ENCODE measurements at places on chromosomes 16 and 17. TPM values are rescaled to one million over a fixed set of nuclear protein-coding genes. Genes with fewer than 3 reads are reported as not detected.

Gene EFCAB5
- 0.69 TPM for total RNA-seq

DNA sequence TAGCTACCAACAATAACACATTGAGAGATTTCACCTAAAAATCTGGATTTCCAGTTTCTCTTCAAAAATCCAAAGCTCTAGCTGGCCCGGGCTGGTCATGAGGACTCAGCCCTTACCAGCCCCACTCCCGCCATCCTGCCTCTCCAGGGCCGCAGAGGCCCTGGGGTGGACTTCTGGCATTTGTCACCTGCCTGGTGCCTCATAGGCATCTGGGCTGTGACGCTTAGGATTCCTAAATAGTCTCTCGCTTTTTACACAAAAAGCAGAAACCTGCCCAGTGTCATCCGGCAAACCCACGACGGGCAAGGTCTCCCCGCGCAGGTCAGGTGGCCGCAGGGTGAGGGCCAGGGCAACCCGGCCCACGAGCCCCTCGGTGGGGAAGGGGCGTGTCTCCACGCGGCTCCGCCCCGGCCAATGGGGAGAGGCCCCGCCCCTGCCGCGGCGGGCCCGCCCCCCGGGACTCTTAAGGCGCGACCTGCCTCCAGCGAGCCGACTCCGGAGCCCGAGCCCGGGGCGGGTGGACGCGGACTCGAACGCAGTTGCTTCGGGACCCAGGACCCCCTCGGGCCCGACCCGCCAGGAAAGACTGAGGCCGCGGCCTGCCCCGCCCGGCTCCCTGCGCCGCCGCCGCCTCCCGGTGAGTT, at the start of gene VASN:
TSS of gene VASN (plus strand) at position 492 of the 644 bp plus-strand sequence. CDS start 9,030 bp downstream, outside the sequence.
- peak within 1 kb of the TSS; percentile 86 for H3K4me3 ChIP-seq
- peak; percentile 82 for DNase-seq
- H3K4me1 ChIP-seq, result peaks cover 6% of the 10 kb centered on the region

Gene PFN1
- 356 TPM for total RNA-seq

- no peak overlapping the region for H3K4me3 ChIP-seq
- H3K4me1 ChIP-seq, result peaks cover 2% of the 10 kb centered on the region
- no peaks in the 10 kb centered on the region for H3K36me3 ChIP-seq
Measured at GRCh38 chr17:36679815-36680467, 78.6 kb downstream of the MRM1 start.

Gene PIRT
- total RNA-seq, result 0.32 TPM

- no peak overlapping the region for H3K27ac ChIP-seq
- no peak for DNase-seq
- H3K4me3 ChIP-seq, result no peak overlapping the region
- peaks cover 6% of the 10 kb centered on the region for H3K4me1 ChIP-seq
- peaks cover 14% of the 10 kb centered on the region for H3K36me3 ChIP-seq
- peaks cover 13% of the 10 kb centered on the region for H3K27me3 ChIP-seq
Measured at GRCh38 chr17:4165301-4166010, 22.5 kb downstream of the CYB5D2 start.

DNA sequence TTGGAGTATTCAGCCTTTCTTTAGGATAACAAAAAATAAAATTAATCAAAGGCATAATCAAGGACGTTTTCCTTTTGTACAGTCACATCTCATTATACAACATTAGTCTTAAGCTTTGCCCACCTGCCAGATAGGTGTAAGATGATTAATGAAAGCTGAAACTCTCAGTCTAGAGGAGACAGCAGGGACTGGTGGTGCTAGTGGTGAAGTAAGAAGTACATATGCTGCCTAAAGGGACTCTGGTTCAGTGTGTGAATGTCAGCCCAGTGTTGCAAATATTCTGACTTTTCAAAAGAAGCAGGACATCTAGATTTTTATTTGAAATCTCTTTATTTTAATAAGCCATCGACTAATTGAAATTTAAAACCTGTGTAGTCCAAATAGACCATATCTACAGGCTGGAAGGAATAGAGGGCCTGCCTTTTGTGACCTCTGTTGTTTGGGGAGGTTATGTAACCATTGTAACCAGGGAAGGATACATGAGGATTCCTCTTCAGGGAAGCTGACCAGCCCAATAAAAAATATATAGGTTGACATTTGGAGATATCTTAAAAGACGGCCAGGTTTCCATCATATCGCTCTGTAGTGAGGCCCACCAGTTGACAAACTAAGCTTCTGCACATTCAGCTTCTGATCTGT, 54.1 kb downstream of the FTO start:
- peak overlapping the region; percentile 39 for H3K27ac ChIP-seq
- no peak for DNase-seq
- peaks cover 16% of the 10 kb centered on the region for H3K4me1 ChIP-seq
- H3K27me3 ChIP-seq, result no peaks in the 10 kb centered on the region
- no peak overlapping the region for H3K4me3 ChIP-seq
- no peaks in the 10 kb centered on the region for H3K36me3 ChIP-seq

DNA sequence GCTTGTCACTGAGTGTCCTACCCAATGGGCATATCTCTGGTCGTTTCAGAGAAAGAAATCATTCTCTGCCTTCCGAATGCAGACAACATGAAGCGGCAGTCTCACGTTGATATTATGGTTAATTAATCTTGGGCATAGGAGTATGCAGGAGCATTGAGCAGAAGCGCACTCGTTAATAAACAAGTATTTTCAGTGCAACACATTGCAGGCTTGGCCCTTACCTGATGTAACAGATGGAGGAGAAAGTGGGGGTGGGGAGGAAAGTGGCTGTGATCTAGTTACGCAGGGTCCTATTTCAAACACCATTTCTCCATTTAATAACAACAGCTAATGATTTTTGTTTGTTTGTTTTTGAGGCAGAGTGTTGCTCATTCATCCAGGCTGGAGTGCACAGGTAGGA, 414.0 kb upstream of the RBFOX1 start:
- no peaks in the 10 kb centered on the region for H3K4me1 ChIP-seq
- DNase-seq, result no peak
- H3K27me3 ChIP-seq, result no peaks in the 10 kb centered on the region

DNA sequence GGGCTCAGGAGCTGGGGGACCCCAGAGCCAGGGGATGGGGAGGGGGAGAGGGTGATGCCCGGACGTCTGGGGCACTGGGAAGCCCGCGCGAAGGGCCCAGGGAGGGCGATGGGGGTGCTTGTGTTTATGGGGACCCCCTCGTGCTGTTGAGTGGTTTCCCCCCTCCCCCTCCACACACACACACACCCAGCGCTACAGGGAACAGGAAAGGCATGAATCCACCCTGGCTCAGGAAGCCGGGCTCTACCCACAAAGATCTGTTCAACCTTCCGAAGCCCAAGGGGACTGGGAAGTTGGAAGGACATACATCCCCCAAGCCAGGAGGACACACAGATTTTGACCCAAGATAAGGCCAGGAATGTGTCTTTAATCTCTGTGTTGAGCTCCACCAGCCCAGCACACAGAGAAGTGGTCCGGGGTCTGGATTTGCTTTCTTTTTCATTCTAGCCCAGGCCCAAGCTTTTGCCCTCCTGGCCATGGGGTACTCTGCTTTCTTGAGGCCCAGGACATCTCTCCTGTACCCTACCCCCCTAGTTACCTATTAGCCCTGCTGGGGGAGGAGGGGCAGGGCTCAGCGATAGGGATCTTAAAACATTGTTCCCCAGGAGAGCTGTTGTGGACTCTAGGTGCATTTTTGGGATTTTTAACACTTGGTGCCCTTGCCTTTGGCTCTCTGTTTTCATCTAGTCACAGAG, 1.2 kb downstream of the UBALD2 start:
- peaks cover 23% of the 10 kb centered on the region for H3K4me1 ChIP-seq
- H3K4me3 ChIP-seq, result peak overlapping the region; percentile 88
- no peaks in the 10 kb centered on the region for H3K36me3 ChIP-seq
- DNase-seq, result no peak

Gene DLX4
- 0.29 TPM for total RNA-seq

DNA sequence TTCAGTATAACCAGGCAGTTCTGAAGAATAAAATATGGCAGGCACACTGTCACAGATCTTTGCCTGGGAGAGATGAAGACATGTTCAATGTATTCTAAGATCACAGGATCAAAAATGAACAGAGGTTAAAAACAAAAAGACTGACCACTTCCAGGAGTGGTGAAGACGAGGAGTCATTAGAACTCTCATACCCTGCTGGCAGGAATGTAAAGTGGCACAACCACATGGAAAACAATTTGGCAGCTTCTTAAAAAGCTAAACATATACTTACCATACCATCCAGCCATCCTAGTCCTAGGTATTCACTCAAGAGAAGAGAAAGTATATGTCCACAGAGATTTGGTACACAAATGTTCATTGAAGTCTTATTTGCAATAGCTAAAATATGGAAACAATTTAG, 406.3 kb downstream of the NPIPA8 start:
- no peaks in the 10 kb centered on the region for H3K27me3 ChIP-seq
- no peak for DNase-seq
- H3K27ac ChIP-seq, result no peak overlapping the region
- H3K4me3 ChIP-seq, result no peak overlapping the region

DNA sequence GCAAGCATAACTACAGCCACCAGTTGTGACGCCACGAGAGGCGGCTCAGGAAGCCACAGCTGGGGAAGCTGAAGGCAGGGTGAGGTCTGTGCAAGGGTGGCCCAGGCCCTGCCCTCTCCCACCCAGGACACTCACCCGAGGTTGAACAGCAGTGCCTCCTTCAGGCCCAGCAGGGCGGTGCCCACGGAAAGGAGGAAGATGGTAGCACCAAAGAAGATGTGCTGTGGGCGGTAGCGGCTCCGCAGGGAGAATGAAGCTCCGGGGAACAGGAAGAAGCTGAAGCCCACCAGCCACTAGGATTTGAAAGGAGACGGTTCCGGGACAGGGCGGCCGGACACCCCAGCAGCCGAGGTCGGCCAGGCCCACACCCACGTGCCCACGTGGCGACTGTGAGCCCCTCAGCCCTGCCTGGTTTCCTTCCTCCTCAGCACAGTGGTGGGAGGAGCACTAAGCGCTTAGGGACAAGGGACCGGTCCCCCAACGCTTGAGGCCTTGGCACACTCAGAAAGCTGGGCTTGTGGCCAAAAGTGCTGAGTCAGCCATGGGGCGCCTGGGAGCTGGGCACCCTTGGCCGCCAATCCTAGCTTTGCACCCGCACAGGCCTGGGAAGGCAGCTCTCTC, 11.0 kb downstream of the CYB561 start:
- no peak overlapping the region for H3K4me3 ChIP-seq
- peaks cover 45% of the 10 kb centered on the region for H3K4me1 ChIP-seq
- DNase-seq, result no peak
- H3K27me3 ChIP-seq, result peaks cover 18% of the 10 kb centered on the region

- peak overlapping the region; percentile 89 for H3K27ac ChIP-seq
- peaks cover 2% of the 10 kb centered on the region for H3K27me3 ChIP-seq
- DNase-seq, result peak; percentile 79
- peaks cover 20% of the 10 kb centered on the region for H3K4me1 ChIP-seq
- H3K36me3 ChIP-seq, result no peaks in the 10 kb centered on the region
Measured at GRCh38 chr17:34110315-34110714, 144.8 kb upstream of the CCL2 start.

GRCh38 chr16:8923199-8923598, 40.5 kb downstream of the USP7 start:
- H3K4me3 ChIP-seq, result no peak overlapping the region
- peaks cover 2% of the 10 kb centered on the region for H3K27me3 ChIP-seq
- H3K27ac ChIP-seq, result peak overlapping the region; percentile 81
- H3K36me3 ChIP-seq, result no peaks in the 10 kb centered on the region

GRCh38 chr16:69399361-69399760, 13.6 kb upstream of the TERF2 start:
- H3K36me3 ChIP-seq, result no peaks in the 10 kb centered on the region
- H3K27me3 ChIP-seq, result peaks cover under 1% of the 10 kb centered on the region
- H3K4me3 ChIP-seq, result no peak overlapping the region
- no peak overlapping the region for H3K27ac ChIP-seq

DNA sequence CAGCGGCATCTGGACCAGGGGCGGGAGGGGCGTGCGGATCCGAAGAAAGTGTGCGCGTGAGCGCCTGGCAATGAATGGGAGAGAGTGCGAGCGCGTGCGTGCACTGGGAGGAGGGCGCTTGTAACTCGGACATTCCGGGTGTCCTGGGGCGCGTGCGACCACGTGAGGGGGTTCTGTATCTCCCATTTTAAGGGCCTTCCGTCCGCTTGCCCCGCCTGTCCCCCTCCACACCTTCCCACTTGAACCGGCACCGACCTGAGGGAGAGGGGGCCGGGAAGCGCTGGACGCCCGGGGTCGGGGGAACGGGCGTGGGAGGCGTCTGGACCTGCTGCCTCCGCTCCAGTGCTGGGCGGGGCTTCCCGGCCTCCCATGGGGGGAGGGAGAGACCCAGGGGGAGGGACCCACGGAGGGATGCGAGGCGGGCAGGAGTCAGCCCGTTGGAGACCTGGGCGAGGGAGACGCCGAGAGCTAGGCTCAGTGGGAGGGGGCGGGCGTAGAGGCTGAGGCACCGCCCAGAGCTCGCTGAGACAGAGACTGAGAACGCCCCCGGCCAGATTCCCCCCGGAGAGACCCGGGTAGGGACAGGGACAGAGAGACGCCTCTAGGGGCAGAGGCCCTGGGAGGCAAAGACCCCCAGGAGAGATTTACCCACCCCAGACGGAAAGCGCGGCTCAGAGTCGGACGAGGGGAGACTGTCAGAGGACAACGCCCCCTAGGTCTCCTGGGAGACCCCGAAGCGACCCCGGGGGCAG, at the start of gene KREMEN2:
TSS of gene KREMEN2 (plus strand) at position 553 of the 752 bp plus-strand sequence. CDS start 246 bp downstream, outside the sequence.
- H3K36me3 ChIP-seq, result no peaks in the 10 kb centered on the region
- peaks cover 5% of the 10 kb centered on the region for H3K4me1 ChIP-seq
- DNase-seq, result peak; percentile 79
- H3K4me3 ChIP-seq, result peak within 1 kb of the TSS; percentile 92
- H3K27me3 ChIP-seq, result peaks cover 13% of the 10 kb centered on the region

GRCh38 chr17:18951941-18952842, at the start of gene SLC5A10:
SLC5A10 (plus strand) TSS chr17:18952165; CDS start chr17:18952206, 41 bp downstream.
- no peaks in the 10 kb centered on the region for H3K27me3 ChIP-seq
- no peaks in the 10 kb centered on the region for H3K4me1 ChIP-seq
- no peak within 1 kb of the TSS for H3K4me3 ChIP-seq
- no peak within 1 kb of the TSS for H3K27ac ChIP-seq
- DNase-seq, result no peak
- no peaks in the 10 kb centered on the region for H3K36me3 ChIP-seq

DNA sequence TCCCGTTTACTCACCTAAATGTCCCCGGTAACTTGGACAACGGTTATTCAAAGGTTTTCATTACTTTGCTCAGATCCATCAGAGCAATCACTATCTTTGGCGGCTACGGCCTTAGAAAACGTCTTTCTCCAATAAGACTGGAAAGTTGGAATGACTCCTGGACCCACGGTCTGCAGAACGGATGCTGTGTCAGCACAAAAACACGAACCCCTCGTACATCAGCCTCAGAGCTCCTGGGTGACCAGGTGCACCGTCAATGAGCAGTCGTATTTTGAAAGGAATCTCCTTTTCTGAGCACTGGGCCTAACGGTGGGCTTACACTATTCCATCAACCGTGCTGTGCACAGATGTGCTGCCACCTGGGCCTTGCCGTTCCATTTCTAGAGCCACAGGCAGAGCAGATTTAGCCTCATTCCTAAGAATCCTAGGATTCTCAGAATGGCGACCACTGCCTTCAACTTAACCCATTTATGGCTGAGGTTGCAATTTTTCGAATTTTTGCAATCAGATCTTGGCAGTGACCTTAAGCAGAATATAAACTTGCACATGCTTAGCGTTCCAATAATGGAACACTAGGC, 110.8 kb upstream of the ZNF750 start:
- H3K4me3 ChIP-seq, result no peak overlapping the region
- H3K27ac ChIP-seq, result peak overlapping the region; percentile 43
- H3K36me3 ChIP-seq, result peaks cover 80% of the 10 kb centered on the region
- peaks cover 10% of the 10 kb centered on the region for H3K27me3 ChIP-seq

- no peak for DNase-seq
- H3K27ac ChIP-seq, result no peak overlapping the region
- peaks cover 10% of the 10 kb centered on the region for H3K4me1 ChIP-seq
- H3K36me3 ChIP-seq, result no peaks in the 10 kb centered on the region
- H3K4me3 ChIP-seq, result no peak overlapping the region
Measured at GRCh38 chr17:64180089-64181073, 50.4 kb upstream of the ERN1 start.

Measured in glutamatergic neuron (in vitro differentiated cells).